ENCODE measurements at places on chromosomes 7 and 10.
A peak's percentile ranks its signal among the peaks of the same experiment; 100 is the strongest.

- peak; percentile 3 for DNase-seq
Measured at GRCh38 chr7:47940088-47941013, 7.9 kb downstream of the PKD1L1 start.

GRCh38 chr7:87498893-87499292 lies 23.4 kb upstream of the ABCB4 start:
- no peak for DNase-seq

DNA sequence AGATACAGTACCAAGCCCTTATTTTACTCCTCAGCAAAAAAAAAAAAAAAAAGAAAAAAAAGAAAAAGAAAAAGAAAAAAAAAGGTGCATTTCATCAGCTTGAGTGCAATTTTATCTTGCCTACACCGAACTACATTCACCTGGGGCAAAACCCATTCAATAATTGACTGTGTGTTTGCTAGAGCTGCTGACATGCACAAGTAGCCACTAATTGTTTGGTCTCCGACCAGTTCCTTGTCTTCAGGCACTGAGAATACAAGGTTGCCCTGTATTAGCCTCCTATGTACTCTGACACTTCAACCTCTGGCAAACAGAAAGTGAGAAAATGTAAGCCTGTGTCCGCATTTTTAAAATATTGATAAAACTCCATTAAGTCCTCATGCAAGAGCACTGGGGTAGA lies 1579.4 kb upstream of the LRRTM3 start:
- DNase-seq, result no peak

DNA sequence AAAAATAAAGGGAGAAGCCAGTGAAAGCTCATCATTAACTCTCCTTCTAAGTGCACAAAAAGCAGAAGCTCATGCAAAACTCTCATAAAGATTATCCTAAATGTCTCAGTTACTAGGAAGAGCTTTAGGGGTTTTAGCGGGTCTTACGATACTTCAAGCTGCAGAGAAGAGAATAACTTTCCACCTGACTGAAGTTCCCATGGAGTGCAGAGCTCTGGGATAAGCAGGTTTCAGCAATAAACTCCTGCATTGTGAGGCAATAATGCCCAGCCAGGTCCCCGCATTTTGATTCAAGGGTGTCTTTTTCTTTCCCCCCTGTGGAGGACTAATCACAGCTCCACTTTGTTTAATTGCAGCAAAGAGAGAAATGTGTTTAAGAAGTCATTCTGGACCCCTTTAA lies 241.9 kb upstream of the SP8 start:
- DNase-seq, result no peak

GRCh38 chr10:89644691-89644966 lies 413 bp downstream of the PANK1 start:
- DNase-seq, result no peak

DNA sequence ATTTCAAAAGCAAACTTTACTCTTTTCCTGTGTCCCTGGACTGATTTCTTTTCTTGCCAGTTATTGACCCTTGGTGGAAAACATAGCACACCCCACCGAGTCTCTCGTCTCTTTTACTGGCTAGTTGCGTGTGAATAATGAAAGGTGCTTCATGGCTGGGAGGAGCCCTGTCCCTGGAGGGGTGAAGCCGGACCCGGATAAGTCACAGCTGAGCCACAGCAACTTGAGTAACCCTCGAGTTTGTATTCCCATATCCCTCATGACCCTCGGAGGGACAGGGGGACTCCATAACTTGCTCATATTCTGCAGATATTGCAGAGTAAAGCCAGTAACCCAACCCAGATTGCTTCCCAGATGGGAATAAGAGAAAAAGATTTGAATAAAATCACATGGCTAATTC lies 147.5 kb upstream of the FRMD4A start:
- DNase-seq, result no peak

DNA sequence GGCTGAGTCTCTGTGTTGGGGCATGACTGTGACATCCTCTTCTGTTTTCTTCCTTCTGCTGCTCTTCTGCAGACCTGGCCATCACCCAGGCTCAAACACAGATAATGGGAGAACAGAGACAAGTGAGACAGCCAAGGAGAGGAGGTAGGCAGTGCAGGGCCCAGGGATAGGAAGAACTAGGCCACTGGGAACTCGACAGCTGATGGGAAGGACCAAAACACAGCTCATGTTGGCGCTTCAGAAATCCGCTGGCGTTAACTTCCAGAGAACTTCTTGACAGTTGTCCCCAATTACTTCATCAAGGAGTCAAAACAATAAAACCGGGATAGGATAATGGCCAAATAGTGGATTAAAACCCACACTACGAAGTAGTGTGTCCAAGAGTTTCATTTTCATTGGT lies 97.0 kb upstream of the PALS2 start:
- no peak for DNase-seq

DNA sequence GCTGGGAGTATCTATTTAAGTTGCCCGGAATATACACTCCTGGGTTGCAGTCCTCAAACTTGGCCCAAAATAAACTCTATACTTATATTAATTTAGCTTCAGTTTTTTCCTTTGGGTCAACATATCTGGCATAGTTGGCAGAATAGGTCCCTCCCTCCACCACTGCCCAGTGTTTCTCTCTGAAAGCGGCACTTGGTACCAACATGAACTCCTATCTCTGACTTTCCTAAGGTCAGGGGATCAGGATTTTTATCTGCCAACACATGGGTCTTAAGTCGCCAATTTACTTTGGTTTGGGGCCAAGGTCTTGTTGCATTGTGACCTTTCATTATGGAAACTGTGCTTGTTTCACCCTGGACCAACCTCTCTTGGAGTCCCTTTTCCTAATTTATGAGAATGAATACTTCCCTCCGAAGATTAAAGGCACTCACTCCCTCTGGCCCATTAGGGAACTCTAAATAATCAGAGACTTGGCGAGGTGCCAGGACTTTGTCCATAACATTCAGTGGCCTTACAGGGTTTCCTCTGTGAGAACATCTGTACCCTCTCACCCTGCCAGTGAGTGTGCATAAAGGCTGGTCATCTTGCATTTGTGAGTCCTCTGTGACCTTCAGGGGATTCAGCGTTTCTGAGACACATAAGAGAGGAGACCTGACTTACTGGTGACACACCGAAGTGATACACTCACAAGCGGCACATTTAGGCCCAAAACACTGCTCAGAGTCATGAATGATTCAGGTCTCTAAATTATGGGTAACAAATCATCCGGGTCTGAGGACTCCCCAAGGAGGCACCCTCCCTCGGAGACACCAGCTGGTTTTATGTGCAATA lies 19.7 kb upstream of the FKBP9 start:
- peak; percentile 9 for DNase-seq
